ENCODE measurements at places on chromosomes 11 and 22.
A peak's percentile ranks its signal among the peaks of the same experiment; 100 is the strongest.

- DNase-seq = peak; percentile 62
These were observed 80.6 kb upstream of the TIMP3 start for GRCh38 chr22:32720924-32721323.

- no peak for DNase-seq
These were observed 1129.3 kb upstream of the RAG2 start for GRCh38 chr11:37727371-37727770.

DNA sequence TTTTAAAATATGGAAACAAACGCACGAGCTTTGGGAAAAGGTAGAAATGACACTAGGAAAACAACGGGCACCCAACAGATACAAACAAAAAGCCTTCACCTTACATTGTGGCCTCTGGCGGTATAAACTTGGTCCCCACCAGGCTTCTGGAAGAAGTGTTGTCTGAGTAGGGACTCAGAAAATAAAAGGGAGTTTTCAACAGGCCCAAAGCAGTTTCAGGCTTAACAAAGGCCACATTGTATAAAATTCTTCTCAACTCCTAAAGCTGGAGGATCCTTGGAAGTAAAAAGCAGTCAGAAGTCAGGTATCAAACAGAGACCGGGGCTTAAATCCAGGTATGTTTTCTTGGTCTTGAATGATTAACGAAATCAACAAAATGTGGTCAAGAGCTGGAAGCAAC, 61.0 kb downstream of the LARGE1 start:
- no peak for DNase-seq

- DNase-seq = no peak
These were observed 9.1 kb downstream of the BACE1-AS start for GRCh38 chr11:117300283-117300663.

GRCh38 chr22:24049211-24049610, 38.1 kb downstream of the CABIN1 start:
- DNase-seq = no peak

GRCh38 chr11:85752201-85752889, 58.6 kb downstream of the SYTL2 start:
- no peak for DNase-seq

DNA sequence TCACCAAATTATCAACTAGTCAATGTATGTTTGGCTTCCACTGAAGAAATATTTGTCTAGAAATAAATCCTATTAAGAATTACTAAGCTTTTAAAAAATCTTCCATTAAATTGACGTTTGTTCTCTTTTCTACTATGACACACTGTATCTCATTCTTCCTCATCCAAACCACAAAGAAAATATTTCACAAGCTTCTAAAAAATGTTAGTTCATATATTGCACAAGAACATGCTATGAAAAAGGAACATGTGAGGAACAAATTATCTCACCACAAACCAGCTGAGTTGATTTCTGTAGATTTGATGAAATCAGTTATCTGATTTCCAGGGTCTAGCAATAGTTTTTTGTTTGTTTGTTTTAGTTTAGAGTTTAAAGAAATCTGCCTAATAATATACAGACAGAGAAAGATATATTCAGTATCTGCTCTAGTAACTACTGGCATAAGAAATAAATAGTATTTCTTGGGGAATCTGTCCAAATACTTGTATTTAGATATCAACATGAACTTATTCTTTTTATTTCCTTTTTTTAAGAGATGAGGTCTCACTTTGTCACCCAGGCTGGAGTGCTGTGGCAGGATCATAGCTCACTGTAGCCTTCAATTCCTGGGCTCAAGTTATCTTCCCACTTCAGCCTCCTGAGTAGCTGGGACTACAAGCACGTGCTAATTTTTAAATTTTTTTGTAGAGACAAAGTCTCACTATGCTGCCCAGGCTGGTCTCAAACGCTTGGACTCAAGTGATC, 161.7 kb downstream of the ATG16L2 start:
- DNase-seq = no peak

GRCh38 chr22:20434264-20434751, 3.3 kb downstream of the SCARF2 start:
- DNase-seq = no peak

All from stomach (tissue), 19 donors.